Left lung (tissue), 14 donors: ENCODE measurements at places on chromosomes 12 and 14. TPM values are rescaled to one million over a fixed set of nuclear protein-coding genes. Genes with fewer than 3 reads are reported as not detected.

The ZCCHC8 gene
- total RNA-seq, result 19.5 TPM

The GPR84 gene
- 10.3 TPM for total RNA-seq

The ANKRD33 gene
- total RNA-seq, result not detected

The SLC25A47 gene
- total RNA-seq, result not detected

DNA sequence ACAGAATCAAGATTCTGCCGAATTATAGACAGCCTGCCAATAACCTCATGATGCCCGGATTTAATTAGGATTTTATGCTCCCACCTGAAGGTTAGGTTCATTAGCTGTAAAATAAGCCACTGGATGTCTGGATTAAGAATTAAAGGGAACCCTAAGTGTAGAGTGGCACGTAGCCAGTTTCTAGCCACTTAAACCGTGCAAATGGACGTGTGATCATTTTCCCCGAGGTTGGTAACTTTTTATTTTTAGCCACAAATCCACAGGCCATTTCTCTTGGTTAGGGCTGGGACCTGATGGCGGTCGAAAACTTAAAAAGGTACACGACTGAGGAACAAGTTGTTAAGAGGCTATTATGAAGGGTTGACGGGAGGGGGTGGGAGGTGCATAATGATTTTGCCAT lies 127.3 kb upstream of the TMPO start:
- DNase-seq, result no peak

DNA sequence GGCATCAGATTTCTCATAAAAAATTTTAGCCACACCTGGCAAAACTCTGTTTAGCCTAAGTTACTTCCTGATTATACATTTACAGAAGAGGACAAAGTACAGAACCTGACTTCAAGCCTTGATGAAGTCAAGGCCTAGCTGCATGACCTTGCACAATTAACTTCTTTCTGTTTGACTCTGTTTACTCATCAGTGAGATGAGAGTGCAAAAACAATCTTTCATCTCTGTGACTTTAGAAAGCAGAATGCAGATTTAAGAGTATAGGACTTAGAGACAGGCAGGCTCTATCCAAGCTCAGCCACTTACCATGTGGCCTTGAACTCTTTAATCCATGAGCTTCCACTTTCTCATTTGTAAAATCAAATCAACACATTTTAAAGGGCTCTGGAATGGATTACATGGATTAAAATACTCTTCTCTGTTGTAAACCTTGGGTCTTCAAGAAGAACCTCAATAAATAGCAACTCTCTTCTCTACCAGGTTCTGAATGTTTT lies 1178.9 kb downstream of the FLRT2 start:
- DNase-seq, result no peak

DNA sequence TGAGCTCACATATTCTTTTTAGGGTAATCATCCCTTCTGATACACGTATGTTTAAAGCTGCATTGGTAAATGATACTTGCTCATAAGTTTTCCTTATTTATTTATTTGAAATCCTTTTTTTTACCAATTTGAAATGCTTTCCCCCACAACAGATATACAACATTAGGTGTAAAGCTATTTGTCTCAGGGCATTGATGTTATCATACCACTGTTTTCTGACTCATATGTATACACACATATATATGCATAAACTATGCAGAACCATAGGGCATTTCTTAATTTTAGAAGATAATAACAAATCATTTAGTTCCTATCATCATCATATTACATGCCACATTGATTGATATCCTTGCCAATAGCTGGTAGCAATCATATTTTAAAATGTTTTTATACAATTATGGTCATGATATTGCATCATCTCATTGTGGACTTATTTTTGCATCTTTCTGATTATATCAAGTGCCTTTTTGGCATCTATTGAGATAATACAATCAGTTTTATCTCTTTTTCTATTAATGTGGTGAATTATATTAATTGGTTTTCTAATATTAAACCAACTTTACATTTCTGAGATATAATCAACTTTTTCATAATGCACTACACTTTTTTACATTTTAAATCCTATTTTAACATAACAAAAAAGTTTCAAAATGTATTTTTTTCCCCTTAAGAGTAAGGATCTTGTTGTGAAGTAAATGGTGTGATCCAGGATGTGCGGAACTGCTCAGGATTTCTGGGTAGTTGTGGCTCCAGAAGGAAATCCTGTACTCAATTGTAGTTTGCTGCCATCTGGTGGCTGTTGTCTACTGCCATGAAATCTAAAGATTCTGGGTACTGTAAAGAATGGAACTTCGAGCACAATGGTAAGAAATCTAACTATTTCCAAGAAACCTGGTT lies 16.7 kb downstream of the OR9K2 start:
- no peak for DNase-seq

DNA sequence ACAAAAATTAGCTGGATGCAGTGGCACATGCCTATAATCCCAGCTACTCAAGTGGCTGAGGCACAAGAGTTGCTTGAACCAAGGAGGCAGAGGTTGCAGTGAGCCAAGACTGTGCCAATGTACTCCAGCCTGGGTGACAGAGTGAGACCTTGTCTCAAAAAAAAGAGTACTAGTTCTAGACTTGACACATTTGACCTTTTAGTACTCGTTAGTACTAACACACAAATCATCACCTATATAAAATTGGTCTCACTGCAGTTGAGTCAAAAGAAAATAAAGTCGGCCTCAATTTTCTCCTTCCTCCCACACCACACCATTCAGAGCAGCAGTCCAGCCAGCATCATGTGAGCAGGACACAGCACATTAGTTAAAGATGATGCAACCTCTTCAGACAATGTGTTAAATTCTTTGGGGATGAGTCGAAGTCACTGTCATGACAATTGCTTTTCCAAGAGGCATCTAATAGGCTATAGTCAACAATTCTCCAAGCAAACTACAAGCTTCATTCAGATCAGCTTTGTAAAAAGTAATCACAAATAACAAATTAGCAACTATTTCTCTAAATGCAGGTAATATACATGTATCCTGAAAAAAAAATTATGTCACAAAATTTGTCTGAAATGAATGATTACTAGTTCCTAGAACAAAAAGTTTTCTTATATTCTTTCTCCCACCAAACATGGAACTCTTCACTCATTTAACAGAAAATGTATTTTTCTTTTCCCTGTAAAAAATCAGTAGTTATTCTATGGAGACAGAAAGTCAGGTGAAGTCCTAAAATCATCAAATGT lies 55.6 kb downstream of the CLIP1 start:
- no peak for DNase-seq
